ENCODE measurements at places on chromosomes 11 and 22.

DNA sequence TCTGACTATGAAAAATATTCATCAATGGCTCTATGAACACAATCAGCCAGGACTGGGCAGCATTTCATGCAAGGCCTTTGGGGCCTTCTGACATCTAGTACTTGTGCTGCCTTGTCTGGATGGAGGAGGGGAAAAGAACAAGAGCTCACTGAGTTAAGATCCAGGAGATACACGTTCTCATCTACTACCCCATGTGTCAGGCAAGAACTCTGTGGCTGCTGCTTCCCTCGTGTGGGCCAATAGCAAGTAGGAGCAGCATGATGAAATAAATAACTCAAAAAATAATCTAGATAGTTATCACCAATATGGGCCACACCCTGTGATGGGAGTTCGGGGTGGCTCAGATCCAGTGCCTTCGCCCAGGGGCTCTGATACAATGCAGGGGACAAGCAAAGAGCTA lies 7.3 kb downstream of the KCNE3 start:
- no peak for DNase-seq

GRCh38 chr11:2400762-2401435 lies 349 bp downstream of the TSSC4 start:
- no peak for DNase-seq

DNA sequence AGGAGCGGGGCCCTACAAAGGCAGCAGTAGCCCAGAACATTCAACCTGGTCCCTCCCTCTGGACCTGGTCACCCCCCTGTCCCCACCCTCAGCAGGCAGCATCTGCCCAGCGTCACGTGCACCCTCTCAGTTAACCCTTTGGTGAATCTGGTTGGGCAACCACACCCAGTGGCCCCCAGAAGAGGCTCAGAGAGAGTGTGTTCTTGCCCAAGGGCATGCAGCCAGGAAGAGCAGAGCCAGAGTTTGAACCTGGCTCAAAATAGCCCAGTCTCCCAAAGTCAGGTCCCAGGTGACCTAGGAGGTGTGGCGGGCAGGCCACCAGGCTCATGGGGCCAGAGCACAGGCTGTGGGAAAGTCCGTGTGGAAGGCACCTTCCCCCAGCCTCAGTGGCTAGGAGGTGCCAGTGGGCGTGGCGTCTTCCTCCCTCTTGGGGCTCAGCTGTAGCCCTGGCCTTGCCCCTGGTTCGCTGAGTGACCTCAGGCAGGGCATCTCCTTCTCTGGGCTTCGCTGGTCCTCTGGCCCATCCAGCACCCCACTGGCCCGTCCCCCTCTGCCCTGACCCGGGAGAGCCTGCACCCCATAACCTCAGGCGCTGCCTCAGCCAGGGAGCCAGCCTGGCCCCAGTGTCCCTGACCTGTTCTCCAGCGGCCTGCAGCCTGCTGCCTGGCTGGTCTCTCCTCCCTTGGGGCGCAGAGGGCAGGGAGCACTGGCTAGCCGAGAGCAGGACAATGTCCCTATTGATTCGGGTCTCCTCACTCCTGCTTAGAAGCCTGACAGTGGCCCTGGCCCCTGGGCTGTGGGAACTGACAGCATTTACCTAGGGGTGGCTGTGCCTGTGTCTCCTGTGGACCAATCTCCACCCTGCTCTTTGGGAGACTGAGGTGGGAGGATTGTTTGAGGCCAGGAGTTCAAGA lies 7.0 kb downstream of the ALDH3B1 start:
- DNase-seq, result no peak

GRCh38 chr11:70141486-70142220 lies 61.4 kb upstream of the FADD start:
- DNase-seq, result no peak
